ENCODE measurements at places on chromosomes 11 and 22.

DNA sequence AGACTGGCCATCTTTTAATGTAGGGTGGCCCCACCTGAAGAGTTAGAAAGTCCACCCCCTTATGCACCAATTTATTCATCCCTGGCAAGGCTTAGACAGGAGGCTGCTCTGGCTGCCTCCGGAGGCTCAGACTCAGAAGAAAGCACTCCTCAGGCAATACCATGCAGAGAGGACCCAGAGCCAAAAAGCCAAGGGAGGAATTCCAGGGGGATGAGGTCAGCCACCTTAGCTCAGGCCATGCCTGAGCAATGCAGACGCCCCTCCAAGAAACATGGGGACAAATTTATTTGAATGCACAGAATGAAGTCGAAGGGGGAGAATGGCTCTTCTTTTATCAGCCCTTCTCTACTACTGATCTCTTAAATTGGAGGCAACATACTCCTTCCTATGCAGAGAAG is 39.7 kb upstream of the GLYAT start:
- DNase-seq = no peak

GRCh38 chr22:43923191-43923590 is 414 bp upstream of the PNPLA3 start:
- DNase-seq = no peak

DNA sequence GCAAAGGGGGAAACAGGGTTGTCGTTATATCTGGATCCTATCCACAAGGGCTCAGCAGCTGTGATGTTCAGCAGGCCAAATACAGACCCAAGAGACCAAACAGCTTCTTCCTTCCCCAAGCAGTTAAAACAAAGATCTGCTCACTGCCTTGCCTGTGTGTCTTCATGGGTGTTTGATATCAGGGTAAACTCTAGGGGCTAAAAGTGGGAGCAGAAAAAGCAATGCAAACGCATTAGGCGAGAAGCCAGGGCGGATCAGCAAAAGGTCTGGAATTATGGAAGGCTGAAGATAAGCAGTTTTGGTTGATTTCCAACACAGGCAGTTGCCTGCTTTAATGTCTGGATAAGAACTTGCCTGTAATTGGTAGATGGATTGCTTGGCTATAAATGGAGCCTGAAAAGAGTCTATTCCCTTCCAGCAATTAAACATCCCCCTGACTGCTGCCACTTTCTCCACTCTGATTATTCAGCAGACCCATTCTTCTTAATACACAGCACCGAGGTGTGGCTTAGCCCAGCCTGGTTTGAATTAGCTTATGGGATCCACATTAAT is 126.3 kb downstream of the COMMD9 start:
- no peak for DNase-seq

DNA sequence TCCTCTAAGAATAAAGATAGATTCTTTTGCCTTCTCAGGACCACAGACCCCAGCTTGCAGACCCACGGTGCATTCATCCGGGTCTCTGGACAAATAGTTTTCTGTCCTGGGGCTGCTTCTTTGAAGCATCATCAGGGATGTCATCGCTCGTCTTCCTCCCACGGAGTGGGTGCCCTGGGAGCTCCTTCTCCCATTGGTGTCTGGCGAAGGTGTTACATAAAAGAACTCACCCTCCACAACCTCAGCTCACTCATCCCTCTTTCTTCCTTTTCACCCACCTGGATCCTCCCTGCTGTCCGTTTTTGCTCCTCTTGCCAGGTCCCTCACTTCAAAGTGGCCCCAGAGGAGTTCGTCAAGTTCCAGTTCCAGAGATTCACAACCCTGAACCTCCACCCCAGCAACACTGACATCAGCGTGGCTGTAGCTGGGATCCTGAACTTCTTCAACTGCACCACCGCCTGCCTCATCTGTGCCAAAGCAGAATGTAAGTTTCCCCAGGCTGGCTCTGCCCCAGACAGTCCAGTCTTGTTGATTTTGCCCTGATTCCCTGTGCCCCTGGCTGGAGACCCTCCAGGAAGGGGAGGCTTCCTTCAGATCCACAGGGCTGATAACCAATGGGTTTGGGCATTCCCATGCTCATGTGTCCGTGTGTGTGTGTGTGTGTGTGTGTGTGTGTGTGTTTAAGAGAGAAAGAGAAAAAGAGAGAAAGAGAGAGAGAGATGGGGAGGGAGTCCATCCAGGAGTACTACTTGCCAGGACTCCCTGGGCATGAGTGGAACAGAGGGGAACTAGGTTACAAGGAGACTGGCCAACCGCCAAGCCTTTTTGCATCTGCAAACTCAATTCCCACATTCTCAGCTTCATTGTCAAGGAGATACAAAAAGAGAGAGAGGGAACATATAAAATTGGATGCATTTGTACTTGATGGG is 204.2 kb upstream of the TBCEL start:
- DNase-seq = no peak

DNA sequence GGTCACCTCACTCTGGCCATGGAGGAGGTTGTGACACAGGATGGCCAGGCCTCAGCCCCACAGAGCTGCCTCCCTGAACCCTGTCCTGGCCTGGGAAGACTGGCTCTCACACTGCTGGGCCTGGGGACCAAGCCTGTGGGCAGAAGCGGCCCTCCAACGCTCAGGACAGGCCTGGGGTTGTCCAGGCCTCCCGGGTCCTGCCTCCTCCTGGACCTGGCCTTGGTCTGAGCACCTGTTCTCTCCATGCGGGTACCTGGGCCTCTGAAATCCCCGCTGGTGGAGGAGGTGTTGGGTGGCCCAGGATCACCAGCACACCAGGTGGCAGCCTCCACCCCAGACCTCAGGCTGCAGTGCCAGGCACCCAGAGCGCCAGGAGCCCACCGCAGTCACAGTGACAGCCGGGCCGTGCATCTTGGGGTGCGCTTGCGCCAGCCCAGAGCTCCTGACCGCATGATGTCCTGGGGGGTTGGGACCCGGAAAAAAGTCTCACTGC is 16.1 kb upstream of the PIM3 start:
- no peak for DNase-seq

DNA sequence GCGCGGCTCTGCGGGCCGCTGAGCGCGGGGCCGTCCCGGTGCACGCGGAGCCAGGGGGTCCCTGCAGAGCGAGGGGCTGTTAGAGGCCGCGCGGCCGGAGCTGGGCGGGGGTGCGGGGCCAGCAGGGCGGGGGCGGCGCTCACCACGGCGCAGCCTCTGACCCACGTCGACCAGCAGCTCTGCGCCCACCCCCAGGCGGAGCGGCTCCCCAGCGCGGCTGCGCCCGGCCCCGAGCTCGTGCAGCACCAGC is 385 bp upstream of the SCO2 start:
- DNase-seq = no peak

- no peak for DNase-seq
These were observed 30.6 kb downstream of the DRD2 start for GRCh38 chr11:113444502-113445123.

- no peak for DNase-seq
These were observed 12.3 kb downstream of the KIAA0930 start for GRCh38 chr22:45228401-45228754.

GRCh38 chr11:10524471-10524870 is 16.5 kb downstream of the RNF141 start:
- no peak for DNase-seq

DNA sequence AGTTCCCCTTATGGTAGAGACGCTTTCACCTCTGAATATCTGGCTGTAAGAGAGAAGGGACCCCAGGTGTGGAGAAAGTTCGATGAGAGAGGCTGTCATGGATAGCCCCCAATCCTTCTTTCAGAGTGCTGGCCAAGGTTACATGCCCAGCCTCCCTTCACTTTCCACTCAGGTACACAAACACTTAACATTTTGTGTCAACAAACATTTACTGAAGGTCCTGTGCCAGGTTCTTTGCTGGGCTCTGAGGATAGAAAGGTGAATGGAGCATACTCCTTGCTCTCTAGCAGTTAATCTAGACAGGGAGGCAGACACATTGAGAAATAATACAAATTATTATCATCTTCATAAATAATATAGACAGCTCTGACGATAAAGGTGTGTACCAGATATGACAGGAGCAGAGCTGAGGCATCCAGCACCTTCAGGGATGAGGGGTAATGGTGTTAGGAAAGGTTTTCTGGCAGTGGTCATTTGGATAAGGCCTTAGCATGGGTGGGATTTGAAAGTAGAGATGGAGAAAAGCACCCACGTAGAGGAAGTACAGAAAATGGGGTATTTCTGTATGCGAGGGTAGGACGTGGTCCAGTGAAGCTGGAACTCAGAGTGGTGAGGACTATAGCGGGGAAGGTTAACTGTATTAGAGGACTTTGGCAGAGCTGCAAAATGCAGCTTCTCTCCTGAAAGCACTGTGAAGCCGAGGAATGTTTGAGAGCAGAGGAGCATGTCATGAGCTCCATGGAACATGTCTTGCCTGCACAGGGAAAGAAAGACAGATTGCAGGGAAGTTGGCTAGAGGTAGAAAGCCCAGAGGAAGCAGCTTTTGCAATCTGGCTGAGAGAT is 19.6 kb downstream of the PPFIBP2 start:
- no peak for DNase-seq

DNA sequence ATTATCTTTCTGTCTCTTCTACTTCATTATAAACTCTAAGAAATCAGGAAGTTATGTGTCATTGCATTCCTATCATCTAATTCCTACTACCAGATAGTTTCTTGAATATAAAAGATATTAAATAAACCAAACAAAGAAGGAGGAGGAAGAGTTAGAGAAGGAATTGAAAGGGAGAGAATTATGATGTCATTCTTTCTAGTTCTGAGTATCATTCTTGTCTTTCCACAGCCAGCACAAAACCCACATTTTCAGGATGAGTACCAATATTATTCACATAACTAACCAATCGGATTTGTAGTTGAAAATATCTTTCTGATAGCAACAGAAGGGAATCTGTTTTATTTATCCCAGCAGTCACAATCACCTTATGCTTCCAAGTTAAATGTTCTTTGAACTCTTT is 13.3 kb downstream of the MS4A13 start:
- DNase-seq = peak; percentile 15

Measured in activated CD4-positive, alpha-beta T cell treated with anti-CD3 and anti-CD28 coated beads, Interleukin-10, Interleukin-2, amounts not matched to agents 100 ng/mL and 50 ng/mL, durations not matched to agents 16 hours and 8 hours (primary cell).